Tibial artery (tissue), 4 donors: ENCODE measurements at places on chromosomes 5 and 9.

DNA sequence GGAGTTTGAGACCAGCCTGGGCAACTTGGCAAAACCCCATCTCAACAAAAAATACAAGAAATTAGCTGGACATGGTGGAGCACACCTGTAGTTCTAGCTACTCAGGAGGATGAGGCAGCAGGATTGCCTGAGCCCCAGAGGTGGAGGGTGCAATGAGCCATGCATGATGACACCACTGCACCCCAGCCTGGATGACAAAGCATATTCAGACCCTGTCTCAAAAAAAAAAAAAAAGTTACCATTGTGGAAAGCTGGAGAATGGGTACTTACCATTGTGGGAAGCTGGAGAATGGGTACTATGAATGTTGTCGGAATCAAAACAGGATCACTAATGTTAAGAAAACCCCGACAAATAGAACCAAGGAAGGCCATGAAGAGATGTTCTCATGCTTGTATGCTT, 25.7 kb downstream of the HINT1 start:
- H3K4me3 ChIP-seq, result no peak overlapping the region
- no peak for DNase-seq
- H3K27ac ChIP-seq, result no peak overlapping the region
- H3K36me3 ChIP-seq, result no peaks in the 10 kb centered on the region

DNA sequence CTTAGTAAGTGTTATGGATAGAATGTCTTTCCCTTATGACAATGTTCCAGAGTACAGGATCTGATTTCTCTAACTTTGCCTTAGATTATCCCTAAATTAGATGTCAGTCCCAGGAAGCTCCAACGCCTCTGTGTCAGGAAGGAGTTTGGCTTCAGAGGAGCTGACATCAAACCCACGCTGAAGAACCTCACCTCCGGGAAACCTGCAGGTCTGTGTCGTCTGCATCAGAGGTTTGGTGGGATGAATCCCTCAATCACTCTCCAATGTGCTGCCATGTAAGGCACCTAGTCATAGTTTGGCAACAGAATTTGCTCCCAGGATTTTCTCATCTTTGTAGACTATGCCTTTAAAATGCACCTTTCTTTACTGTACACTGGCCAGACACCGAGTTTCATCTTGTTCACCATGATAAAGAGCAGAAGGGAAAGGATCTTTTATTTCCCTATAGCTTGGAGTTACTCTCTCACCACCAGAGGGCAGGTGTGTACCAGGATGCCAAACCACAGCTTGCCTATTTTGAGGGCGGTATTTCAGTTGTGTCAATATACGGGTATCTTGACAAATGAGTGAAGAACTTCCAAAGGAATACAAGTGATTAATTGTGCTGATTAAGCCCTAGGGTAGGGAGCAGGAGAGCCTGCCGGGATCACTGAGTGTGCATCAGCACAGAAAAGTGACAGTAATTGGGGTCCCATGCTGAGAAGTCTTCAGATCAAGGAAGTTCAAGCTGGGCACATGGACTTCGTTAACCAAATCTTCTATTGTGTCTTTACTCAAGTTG, 23.4 kb downstream of the MINAR2 start:
- no peak overlapping the region for H3K27ac ChIP-seq
- H3K36me3 ChIP-seq, result no peaks in the 10 kb centered on the region
- H3K27me3 ChIP-seq, result no peaks in the 10 kb centered on the region

- peaks cover 3% of the 10 kb centered on the region for H3K4me1 ChIP-seq
- no peak overlapping the region for H3K4me3 ChIP-seq
- H3K27ac ChIP-seq, result peak overlapping the region; percentile 43
- no peaks in the 10 kb centered on the region for H3K27me3 ChIP-seq
Observed at GRCh38 chr9:131019388-131020239, 10.6 kb downstream of the LAMC3 start.

- H3K4me3 ChIP-seq, result no peak overlapping the region
- H3K36me3 ChIP-seq, result peaks cover 88% of the 10 kb centered on the region
- H3K27me3 ChIP-seq, result no peaks in the 10 kb centered on the region
- H3K27ac ChIP-seq, result no peak overlapping the region
- DNase-seq, result no peak
- H3K4me1 ChIP-seq, result no peaks in the 10 kb centered on the region
Observed at GRCh38 chr9:95447660-95448420, 68.9 kb downstream of the PTCH1 start.

DNA sequence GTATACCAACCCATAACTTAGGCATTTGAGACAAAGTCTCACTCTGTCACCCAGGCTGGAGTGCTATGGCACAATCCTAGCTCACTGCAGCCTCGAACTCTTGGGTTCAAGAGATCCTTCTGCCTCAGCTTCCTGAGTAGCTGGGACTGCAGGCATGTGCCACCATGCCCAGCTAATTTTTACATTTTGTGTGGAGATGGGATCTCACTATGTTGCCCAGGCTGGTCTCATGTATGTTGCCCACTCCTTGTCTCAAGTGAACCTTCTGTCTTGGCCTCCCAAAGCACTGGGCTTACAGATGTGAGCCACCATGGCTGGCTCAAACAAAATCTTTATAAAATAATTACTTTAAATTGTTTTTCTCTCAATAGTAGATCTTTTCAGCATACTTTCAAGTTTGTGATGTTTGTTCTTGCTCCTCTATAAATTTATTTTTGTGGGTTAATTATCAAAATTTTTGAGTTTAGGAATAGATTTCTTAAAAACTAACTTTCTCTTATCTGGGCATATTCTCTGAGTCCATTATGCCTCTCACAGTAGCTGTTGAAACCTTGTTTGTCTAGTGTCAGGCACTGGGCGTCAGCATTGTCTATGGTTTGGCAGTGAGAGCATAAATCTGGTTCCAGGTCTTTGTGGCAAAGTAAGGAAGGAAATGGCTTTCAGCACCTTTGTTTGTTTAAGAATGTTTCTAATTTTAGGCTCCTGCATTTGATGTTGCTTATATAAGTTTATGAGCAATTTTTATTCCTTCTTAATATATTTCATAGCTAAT, 38.7 kb downstream of the NLN start:
- H3K27ac ChIP-seq, result no peak overlapping the region
- peaks cover 24% of the 10 kb centered on the region for H3K36me3 ChIP-seq
- H3K27me3 ChIP-seq, result no peaks in the 10 kb centered on the region
- no peak for DNase-seq
- H3K4me3 ChIP-seq, result no peak overlapping the region

- no peak overlapping the region for H3K27ac ChIP-seq
- H3K27me3 ChIP-seq, result no peaks in the 10 kb centered on the region
- no peaks in the 10 kb centered on the region for H3K36me3 ChIP-seq
- no peaks in the 10 kb centered on the region for H3K4me1 ChIP-seq
Observed at GRCh38 chr9:124617477-124618141, 110.4 kb upstream of the NR5A1 start.

- no peak for DNase-seq
- peaks cover 41% of the 10 kb centered on the region for H3K36me3 ChIP-seq
- no peaks in the 10 kb centered on the region for H3K27me3 ChIP-seq
Observed at GRCh38 chr9:137462986-137463930, 4.1 kb upstream of the NSMF start.

- H3K27ac ChIP-seq, result no peak overlapping the region
- H3K36me3 ChIP-seq, result no peaks in the 10 kb centered on the region
- no peaks in the 10 kb centered on the region for H3K4me1 ChIP-seq
- H3K4me3 ChIP-seq, result no peak overlapping the region
- DNase-seq, result no peak
- H3K27me3 ChIP-seq, result no peaks in the 10 kb centered on the region
Observed at GRCh38 chr5:147375151-147375550, 134.7 kb downstream of the DPYSL3 start.

DNA sequence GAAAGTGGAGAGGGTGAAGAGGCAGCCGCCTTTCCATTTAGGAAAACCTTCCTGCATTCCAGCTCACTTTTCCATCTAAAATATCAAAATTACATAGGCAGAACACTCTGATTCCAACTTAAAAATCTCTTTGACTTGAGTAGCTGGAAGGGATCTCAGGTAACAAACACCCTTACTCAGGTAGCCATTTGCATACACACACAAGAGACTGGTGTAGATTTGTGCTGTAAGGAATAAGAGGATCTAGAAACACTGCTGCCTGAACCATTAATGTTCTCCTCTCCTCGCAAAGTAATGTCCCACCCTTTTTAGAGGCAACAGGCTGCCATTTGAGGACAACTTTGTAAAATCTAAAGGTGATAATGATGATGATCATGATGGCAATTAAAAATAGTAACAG, 53.5 kb downstream of the BNC2 start:
- no peaks in the 10 kb centered on the region for H3K4me1 ChIP-seq
- no peak overlapping the region for H3K4me3 ChIP-seq
- H3K27ac ChIP-seq, result no peak overlapping the region

GRCh38 chr5:36943584-36943983, 67.0 kb downstream of the NIPBL start:
- H3K4me3 ChIP-seq, result no peak overlapping the region
- DNase-seq, result no peak
- H3K27me3 ChIP-seq, result no peaks in the 10 kb centered on the region
- no peaks in the 10 kb centered on the region for H3K4me1 ChIP-seq
- H3K27ac ChIP-seq, result no peak overlapping the region
- H3K36me3 ChIP-seq, result no peaks in the 10 kb centered on the region

DNA sequence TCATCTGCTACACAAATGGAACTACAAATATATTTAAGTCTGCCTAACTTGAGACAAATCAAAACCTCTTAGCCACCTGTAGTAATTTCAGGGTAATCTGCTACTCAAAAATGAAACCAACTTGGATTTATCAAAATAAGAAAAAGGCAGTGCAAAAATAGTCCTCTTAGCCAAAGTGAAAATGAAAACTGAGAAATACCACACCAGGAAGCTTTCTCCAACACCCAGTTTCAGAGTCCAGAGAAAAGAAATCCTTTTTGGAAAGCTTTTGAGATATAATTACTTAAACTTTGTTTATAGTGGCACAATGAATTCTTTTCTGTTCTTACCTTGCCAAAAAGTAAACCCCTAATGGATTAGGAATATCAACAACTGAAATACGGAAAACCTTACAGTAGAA, 990.4 kb downstream of the EFNA5 start:
- no peaks in the 10 kb centered on the region for H3K36me3 ChIP-seq
- H3K27ac ChIP-seq, result no peak overlapping the region
- H3K4me3 ChIP-seq, result peak overlapping the region; percentile 33
- no peaks in the 10 kb centered on the region for H3K27me3 ChIP-seq

DNA sequence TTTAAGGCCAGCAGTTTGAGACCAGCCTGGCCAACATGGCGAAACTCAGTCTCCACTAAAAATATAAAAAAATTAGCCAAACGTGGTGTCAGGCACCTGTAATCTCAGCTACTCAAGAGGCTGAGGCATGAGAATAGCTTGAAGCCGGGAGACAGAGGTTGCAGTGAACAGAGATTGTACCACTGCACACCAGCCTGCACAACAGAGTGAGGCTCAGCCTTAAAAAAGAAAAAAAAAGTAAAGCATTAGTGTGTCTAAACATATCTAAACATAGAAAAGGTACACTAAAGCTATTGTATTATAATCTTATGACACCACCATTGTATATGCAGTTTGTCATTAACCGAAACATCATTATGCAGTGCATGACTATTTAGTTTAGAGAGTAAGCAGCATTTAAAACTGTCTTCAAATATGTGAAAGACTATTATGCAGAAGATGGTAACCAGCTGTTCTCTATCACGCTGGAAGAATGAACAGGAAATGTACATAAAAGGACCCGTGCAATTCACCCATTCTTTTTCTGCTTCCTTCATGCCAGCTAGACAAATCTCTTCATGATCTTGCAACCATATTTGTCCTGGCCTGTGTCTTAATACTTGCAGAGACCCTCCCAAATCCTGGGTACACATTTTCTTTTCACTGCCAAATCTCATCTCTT, 58.6 kb downstream of the ITGA1 start:
- DNase-seq, result no peak
- H3K4me1 ChIP-seq, result peaks cover 18% of the 10 kb centered on the region
- no peaks in the 10 kb centered on the region for H3K27me3 ChIP-seq
- H3K4me3 ChIP-seq, result no peak overlapping the region

DNA sequence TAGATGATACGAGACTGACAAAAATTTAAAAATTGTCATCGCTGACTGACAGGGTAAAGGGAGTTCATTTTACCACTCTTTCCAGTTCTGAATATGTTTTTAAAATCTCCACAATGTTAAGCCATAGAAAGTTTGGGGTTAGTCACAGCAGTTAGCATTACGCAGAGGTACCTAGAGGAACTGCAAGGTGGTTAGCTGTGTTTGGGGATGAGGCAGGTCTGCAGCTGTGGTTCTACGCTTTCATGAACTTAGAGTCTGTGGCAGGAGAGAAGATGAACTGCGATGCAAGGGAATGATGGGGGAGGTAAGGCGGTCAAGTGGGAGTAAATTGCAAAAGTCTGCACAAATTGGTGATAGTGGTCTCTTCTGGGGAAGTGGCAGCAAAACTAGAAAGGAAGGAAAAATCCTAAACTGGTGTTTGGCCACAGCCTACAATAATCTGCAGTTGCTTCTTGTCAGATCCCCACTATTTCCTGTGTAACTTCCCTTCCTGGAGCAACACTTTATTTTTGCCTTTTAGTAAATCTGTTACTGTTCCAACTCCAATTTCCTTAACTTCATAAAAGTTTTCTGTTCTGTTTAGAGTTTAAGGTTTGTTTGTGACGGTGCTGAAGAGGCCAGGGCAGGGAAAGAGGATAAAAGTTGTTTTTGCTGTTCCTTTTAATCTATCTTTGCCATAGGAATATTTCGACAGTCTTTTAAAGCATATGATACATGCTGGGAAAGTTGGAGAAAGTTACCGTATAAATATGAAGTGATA, 38.6 kb upstream of the SNX2 start:
- no peaks in the 10 kb centered on the region for H3K36me3 ChIP-seq
- no peak for DNase-seq
- H3K27ac ChIP-seq, result no peak overlapping the region
- H3K4me1 ChIP-seq, result no peaks in the 10 kb centered on the region

DNA sequence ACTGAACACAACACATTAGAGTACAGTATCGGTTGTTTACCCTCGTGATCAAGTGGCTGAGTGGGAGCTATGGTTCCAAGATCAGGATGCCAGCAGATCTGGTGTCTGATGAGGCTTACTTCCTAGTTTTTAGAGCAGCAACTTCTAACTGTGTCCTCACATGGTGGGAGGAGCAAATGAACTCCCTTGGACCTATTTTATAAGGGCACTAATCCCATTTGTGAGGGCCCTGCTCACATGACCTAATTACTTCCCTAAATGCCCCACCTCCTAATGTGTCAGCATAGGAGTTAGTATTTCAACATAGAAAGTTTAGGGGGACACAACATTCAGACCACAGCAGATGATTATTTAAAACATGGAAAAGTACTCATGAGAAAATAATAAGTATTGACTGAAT, 111.8 kb downstream of the GCNT1 start:
- H3K36me3 ChIP-seq, result no peaks in the 10 kb centered on the region
- DNase-seq, result no peak
- H3K4me1 ChIP-seq, result no peaks in the 10 kb centered on the region
- no peak overlapping the region for H3K27ac ChIP-seq

GRCh38 chr5:90308787-90309585, 100.6 kb downstream of the CETN3 start:
- DNase-seq, result no peak
- H3K27me3 ChIP-seq, result no peaks in the 10 kb centered on the region
- peaks cover 6% of the 10 kb centered on the region for H3K4me1 ChIP-seq
- no peak overlapping the region for H3K27ac ChIP-seq
- no peaks in the 10 kb centered on the region for H3K36me3 ChIP-seq

DNA sequence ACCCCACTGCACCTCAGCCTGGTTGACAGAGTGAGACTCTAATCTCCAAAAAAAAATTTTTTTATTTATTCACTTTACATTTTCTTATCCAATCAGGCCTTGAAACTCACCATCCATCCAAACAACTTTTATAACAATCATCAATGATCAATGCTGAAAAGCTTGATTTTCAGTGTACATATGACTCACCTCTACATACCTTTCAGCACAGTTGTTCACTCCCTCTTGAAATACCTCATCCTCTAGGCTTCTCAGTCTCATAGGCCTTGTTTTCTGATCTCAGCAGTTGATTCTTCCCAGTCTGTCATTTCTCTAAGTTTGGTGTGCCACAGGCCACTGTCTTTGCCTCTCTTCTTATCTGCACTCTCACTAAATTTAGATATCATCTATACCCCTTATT, 36.2 kb downstream of the GRIN3A start:
- no peaks in the 10 kb centered on the region for H3K27me3 ChIP-seq
- H3K4me3 ChIP-seq, result no peak overlapping the region
- no peaks in the 10 kb centered on the region for H3K36me3 ChIP-seq
